ENCODE measurements at places on chromosomes 1 and 21.
A peak's percentile ranks its signal among the peaks of the same experiment; 100 is the strongest.

GRCh38 chr21:32364387-32364786, 28.4 kb downstream of the URB1 start:
- peak; percentile 68 for ATAC-seq

GRCh38 chr1:100629391-100629790, 90.2 kb upstream of the VCAM1 start:
- peak; percentile 61 for ATAC-seq

GRCh38 chr21:40765811-40766210, 81.1 kb downstream of the DSCAM start:
- no peak for ATAC-seq

DNA sequence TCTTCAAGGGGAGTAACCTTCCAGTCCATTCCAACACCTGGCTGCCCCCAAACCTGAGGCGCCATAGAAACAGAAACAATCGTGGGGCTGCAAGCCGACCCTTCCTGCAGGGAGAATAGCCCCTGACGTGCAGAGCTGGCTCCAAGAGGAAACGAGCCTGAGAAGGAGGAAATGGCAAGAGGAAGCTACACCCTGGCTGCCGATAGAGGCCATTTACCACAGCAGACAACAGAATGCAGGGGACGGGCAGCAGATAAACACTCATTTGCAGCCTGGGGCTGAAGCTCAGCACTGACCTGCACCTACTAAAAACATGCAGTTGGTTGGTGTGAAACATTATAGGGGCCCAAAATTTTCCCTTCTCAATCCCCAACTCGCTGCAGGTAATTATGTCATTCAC, 8.7 kb upstream of the TDRD10 start:
- ATAC-seq: peak; percentile 69

All from gastroesophageal sphincter (tissue), 4 donors.